ENCODE measurements at places on chromosomes 6 and 20.

- DNase-seq: no peak
Measured at GRCh38 chr20:33477386-33478234, 12.3 kb upstream of the CBFA2T2 start.

GRCh38 chr20:50540620-50541605, 30.7 kb downstream of the PTPN1 start:
- DNase-seq: no peak

GRCh38 chr6:147503587-147503986, 4.9 kb upstream of the SAMD5 start:
- DNase-seq: no peak

DNA sequence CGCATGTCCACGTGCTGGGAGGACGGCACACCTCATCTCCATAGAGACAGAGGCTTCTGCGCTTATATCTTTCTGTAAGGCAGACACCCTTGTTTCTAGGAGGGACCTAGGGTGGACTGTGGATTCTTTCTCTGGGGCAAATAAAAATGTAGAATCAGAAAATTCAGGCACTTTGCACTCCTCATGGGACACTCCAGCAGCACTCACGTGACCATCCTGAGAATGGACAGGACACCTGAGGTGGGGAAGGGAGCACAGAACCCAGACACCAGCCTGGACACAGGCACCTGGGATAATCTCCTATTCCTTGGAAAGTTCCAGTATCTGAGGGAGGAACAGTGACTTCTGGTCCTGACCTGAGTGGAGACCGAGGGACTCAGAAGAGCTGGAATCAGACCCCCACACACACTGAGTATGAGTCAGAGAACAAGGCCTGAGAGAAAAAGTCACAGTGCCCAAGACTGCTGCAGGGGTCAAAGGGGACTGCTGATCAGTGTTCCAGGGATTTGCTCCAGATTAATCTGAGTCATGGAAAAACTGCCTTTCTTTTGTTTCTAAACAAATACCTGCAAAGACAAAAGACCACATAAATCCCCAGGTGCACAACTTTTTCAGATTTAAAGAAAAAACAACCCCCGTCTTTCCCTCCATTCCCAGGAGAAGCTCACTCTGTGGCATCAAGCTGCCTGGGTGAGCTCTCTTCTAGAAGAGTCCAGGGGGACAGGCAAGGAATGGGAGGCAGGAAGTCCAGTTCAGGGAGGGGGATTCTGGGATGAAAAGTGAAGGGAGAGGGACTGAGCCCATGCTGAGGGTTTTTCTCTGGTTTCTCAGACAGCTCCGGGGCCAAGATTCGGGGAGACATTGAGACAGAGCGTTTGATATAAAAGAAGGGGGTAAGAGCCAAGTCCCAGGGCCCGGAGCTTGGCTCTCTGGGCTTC, 35.6 kb upstream of the MICB start:
- no peak for DNase-seq

- no peak for DNase-seq
Measured at GRCh38 chr20:41218466-41218865, 81.1 kb downstream of the PLCG1 start.

DNA sequence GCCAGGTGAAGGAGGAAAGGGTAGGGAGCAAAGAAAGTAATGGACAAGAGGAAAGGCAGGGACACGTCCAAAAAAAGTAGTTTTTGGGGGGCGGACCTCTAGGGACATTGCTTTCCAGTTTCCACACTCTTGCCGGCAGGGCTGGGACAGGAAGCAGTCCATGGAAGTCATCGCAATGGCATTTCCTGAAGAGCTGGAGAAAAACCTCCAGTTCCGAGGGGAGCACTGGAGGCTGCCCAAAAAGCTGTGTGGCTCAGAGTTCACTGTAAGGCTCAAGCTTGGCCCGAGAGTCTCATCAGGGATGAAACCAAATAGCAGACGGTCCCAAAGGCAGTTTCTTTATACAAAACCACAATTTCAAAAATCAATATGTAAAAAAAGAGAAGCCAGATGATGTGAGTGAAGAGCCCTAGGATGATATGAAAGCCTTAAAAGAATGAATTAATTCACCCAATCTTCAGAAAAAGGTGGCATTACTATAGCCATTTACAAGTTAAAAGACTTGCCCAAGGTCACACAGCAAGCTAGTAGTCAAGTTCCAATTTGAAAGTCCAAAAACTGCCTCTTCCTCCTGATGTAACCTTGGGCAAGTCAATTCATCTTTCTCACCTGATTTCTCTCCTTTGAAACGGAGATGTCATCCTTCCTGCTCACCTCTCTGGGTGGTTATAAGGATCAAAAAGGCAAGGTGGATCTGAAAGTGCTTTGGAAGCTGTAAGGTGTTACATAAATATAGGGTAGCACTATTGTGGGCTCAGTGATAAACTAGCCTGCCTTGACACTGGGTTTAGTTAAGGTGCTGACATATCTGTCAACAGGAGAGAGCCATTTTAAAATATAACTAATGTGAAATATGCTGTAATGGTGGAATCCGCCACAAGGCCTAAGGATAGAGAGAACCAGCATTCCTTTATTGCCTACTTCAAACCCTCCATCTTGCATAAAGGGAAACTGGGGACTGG, 9.1 kb downstream of the BCL2L1 start:
- no peak for DNase-seq

DNA sequence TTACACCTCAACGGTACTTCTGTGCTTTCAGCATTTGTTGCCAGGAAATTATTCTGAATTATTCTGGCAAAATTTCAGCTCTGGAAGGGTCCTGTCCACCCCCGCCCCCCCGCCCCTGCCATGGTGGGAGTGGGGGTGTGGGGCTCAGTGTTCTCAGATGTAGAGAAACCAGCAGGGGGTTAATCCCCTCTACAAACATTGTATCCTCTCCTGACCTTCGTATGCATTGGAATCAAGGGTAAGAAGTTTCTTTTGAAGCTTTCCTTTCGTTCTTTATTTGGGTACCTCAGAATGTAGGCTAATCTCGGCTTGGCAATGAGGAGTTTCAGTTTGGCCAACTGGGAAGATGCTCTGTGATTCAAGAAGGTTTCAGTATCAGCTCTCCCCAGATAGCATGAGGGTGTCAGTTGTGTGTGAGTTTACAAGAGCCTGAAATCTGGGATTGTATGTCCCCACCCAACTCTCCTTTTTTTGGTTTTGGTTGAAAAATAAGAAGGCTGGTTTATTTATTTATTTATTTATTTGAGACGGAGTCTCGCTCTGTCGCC, 25.5 kb upstream of the OLIG3 start:
- no peak for DNase-seq

DNA sequence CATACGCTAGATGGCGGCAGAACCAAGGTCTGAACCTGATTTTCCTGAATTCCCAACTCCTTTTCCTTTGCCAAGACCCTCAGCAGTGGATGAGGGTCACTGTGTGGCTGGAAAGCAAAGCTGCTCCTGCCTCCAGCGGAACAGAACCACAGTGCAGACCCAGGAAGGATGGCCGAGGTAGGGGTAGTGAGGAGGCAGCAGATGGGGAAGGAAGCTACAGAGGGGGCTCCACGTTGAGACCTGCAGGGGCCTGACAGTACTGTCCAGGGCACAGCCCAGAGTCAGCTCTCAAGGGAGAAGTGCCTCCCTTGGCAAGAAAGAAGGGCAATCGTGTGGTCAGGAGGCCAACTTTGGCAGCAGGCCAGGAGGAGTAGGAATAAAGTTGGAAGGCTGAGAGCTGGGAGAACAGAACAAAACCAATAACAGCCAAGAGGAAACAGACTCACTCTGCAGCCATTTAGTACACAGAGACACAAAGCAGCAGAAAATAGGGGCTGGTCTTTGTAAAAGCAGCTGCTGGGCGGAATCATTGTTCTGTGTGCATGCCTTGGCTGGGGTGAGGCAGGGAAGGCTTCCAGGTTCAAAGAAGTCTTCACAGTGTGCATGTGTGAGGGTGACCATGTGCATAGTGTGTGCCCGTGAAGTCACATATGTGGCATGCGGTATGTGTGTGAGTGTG, 3.1 kb downstream of the GABRR2 start:
- DNase-seq: no peak

- DNase-seq: no peak
Measured at GRCh38 chr6:145886228-145886956, 71.8 kb upstream of the FBXO30 start.

DNA sequence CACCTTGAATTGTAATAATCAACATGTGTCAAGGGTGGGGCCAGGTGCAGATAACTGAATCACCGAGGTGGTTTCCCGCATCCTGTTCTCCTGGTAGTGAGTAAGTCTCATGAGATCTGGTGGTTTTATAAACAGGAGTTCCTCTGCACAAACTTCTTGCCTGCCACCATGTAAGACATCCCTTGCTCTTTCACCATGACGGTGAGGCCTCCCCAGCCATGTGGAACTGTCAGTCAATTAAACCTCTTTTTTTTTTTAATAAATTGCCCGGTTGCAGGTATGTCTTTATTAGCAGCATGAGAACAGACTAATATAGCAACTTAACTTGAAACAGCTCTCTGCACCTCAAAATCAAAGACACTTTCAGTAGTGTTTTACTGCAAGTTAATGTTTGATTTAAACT, 121.6 kb downstream of the OGFRL1 start:
- no peak for DNase-seq

DNA sequence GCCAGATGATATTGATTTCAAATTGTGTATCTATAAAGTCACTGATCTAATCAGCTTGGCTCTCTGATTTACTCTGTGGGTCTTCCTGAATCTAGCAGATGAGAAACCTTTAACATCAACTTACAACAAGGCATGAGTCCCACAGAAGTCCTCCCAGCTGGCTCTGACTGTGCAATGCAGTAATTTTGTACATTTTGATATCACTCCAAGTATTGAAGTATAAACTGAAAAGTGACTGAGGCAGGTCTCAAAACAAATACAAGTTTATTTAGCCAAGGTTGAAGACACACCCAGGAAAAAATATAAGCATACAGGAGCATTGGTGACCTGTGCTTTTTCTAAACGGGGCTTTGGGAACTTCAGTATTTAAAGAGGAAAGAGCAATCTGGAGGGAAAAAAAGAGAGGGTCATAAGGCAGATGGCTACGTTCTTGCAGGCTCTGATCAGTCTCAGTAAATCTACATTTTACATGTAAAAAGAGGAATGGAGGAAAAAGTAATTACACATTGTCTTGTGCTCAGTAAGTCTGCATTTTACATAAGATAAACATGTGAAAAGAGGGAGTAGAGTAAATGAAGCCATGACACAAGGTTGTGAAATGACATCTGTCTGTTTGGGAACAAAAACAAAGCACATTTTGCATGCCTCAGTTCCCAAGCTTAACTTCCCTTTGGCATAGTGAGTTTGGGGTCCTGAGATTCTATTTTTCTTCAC, 59.5 kb downstream of the CRYBG1 start:
- no peak for DNase-seq

DNA sequence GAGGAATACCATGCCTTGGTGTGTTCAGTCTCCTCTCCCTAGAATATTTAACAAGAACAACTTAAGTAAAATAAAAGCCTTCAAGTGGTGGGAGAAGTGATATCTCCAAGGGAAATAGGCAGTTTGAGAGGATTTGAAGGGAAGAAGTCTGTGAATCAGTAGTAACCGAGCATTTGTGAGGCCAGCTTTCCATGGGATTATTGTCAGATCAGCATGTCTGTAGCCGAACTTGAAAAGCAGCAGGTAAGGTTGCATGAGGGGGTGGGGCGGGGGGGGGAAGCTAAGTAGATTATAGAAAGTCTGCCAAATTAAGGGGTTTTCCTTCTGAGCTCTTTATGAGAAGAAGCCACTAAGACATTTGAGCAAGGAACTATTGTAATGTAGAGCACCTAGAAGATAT, 92.6 kb downstream of the GRIK2 start:
- DNase-seq: no peak

GRCh38 chr6:149150801-149151398, 166.6 kb upstream of the TAB2 start:
- no peak for DNase-seq

GRCh38 chr6:9515633-9516606, 899.0 kb downstream of the TFAP2A start:
- no peak for DNase-seq

GRCh38 chr6:154245506-154245905, 111.1 kb downstream of the IPCEF1 start:
- DNase-seq: no peak

- DNase-seq: no peak
Measured at GRCh38 chr6:98433325-98434056, 400.9 kb upstream of the POU3F2 start.

DNA sequence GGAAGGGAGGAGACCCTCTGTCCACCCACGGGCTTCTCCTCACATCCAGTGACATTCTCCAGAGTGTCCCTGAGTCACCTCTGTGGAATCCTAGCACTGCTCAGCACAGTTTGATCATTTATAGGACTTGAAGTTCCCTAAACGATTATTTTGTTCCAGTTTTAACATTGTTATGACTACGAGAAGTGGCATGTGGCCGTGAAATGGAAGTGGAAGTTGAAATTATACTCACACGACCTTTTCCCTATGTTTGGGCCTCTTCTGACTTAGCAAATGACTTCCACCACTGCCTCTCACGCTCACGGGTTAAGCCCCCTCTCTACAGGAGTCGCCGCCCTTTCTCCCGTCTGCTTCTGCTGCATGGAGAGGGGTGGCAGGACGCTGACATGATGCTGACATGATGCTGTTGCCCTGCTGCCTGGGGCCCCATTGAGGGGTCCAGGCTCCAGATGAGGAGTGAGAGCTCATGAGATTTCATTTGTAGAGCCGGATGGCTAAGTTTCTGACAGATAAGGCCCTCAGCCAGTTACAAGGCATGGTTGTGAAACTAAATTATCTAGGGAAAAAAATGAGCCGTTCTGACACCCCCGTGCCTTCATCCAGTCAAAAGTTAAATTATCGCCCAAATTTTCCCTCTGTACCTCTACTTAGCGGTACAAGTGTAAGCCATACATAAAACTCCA, 153.6 kb upstream of the UST start:
- DNase-seq: no peak

GRCh38 chr6:129679758-129680157, 30.2 kb downstream of the ARHGAP18 start:
- DNase-seq: no peak

GRCh38 chr6:170165085-170165470, 125.8 kb downstream of the DLL1 start:
- DNase-seq: no peak

DNA sequence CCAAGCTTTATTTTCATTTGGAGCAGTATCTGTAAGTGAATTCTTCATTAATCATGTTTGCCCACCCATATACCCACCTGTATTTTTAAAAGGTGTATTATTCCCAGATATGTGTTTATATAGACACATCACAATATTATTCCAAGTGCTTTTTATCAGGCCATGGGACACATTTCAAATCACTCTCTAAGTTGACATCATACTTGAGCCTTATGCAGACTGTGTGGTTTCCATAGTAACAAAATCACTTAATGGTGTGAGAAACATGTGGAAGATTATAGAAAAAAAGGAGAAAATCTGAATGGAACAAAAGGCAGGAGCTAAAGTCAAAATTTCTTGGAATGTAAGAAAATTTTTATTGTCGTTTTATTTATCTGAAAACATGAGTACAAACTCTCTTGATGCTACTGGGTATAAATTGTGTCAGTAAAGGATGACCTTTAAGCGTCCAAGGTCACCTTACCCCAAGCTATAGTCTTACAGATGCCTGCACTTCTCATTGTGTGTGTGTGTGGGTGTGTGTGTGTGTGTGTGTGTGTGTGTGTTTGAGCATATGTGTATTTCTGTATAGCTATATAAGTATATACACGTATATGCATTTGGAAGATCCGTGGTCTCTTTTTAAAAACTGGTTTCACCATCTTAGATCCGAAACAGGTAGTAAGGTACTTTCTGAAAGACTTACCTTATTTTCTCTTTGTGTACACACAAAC, 79.8 kb upstream of the CCN6 start:
- no peak for DNase-seq
